GM23338 (cell line): ENCODE measurements at places on chromosomes 2 and 18.
A peak's percentile ranks its signal among the peaks of the same experiment; 100 is the strongest.

DNA sequence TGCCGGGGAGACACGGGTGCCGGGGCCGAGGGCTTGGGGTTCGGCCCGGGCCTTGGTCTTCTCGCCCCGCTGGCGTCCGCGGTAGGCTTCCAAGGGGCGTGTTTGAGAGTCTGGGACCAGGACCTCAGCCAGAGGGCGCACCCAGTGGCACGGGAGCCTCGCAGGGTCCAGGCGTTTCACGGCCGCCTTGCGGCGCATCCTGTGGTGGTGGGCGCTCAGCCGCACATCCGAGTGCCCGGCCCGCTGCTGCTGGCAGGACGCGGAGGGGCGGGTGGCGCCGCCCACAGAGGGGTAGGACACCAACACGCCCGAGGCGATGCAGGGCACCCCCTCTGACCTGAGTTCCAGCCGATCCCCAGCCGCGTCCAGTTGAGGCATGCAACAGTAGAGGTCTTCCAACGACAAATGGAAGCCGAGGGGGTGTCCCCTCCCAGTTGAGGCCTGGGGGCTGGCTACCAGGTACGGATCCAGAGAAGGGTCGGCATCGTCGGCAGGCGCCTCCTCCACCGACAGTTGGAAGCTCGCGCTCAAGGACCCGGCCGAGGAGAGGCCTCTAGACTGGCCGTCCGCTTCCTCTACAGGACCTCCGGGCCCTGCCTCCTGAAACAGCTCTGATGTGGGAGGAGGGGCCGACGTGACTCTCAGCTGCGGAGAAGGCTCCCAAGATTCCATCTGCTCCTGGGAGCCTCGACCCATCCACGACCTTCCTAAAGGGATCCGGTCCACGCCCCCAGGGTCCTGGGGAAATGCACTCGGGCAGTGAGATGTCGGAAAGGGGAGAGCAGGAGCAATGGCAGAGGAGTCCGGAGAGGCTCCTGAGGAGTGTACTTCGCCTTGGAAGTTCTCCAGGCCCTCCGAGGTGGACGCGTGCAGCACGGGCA, 6.3 kb downstream of the C2orf81 start:
- DNase-seq = peak; percentile 81

DNA sequence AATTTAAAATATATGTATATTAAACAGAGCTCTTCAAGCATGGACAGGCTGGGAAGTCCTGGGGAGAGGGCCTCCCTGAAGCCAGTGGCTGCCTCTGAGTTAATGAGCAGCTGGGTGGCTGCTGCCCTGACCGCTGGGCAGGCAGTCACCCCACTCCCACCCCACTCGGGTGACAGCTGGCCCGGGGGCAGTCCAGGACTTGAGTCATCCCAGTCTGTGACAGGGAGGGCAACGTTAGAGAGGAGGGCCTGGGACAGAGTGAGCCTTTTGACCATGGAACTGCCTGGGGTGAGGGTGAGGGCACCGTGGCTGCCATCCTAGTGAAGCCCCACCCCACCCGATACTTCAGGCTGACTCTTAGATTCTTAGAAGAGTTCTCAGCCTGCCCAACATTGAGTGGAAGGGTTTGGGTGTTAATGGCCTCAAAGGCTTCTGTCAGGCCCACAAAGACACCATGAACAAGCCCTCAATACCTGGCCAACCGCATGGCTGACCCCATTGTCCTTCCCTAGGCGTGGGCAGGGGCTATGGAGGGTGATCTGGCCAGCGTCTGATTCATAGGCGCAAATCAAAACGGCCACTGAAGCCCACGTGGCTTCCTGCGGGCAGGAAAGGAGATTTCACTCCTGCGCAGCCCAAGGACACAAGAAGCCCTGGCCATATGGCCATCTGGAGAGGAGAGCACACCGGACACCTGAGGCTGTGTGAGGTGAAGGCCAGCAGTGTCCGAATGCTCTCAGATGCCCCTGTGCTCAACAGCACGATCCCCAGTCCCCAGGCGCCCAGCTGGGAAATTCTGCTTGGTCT, 47.5 kb downstream of the MRPS5 start:
- DNase-seq = no peak

DNA sequence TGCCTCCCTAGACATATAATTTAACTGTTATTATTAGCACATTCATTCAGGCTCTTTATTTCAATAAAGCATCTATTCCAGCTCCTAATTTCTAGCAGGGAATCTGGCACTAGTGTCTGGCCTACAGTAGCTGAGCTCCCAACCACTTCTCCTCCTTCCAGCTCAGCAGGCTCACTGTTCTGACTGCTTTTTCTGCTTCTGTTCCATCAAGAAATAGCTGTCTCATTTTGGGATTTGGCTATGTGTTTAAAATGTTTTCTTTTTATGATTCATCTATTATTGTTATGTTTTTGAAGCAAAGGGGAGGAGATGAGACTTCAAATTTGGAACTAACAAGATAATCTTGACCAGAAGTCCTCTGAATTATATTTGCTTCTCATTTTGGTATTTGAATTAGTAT, 172.7 kb upstream of the SMAD7 start:
- no peak for DNase-seq

GRCh38 chr2:96485751-96486651, 19.2 kb downstream of the NEURL3 start:
- peak; percentile 64 for DNase-seq

DNA sequence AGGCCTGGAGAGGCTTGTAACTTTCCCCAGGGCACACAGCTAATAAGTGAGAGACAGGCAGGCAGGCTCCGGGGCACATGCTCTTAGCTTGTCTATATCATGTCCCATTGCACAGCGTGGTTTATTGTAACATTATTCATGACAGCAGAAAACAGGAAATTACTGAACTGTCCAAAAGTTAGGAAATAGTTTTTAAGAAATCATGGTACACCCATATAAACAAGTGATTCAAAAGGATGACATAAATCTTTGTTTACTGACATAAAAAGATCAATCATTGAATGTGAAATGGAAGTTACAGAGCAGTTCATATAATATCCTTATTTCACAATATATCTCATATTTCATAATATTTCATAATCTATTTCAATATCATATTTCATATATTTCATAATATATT, 34.3 kb upstream of the TXNDC2 start:
- no peak for DNase-seq

GRCh38 chr2:232315049-232315922, 63.3 kb upstream of the ALPP start:
- peak; percentile 19 for DNase-seq

DNA sequence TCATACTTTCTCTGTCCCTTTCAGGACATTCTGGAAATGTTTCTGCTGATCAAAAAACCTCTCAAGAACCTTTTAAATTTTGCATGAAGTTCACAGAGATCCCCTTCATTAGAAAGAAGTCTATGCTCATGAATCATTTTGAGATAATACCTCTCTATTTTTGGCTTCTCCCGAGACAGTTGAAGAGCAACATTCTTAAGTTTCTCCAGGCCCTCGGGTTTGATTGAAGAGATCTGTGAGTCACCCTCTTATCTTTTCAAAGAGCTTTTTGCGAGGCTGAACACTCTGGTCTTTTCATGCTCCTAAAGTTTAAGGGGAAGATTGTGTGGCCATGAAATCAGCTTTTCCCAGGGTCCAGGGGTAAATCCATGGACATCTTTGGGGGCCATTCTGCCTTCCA, 354.2 kb downstream of the FBXO15 start:
- DNase-seq = no peak

DNA sequence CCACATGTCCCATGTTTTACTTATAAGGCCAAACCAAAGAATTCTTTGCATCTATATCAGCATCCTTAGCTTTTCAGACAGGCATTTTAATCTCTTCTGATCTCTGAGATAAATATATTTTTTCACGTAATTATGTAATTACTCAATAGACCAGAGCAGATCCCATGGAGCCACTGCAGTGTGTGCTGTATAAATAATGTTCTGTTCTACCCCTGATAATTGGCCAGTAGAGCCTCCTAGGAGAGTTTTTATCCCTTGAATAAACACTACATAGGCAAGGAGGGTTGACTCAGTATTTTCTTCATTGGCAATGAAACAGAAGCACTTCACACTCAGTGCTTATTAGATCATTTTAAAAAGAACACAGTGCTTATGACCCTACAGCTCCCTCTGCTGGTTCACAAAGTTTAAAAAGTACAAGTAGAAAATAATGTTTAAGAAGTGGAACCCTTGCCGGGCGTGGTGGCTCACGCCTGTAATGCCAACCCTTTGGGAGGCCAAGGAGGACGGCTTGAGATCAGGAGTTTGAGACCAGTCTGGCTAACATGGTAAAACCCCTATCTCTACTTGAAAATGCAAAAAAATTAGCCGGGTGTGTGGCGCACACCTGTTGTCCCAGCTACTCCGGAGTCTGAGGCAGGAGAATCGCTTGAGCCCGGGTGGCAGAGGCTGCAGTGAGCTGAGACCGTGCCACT, 91.9 kb downstream of the PPP1R1C start:
- DNase-seq = peak; percentile 83

- DNase-seq = no peak
Observed at GRCh38 chr18:36638224-36638623, 190.6 kb downstream of the TPGS2 start.

GRCh38 chr2:225207043-225207442, 164.8 kb upstream of the DOCK10 start:
- no peak for DNase-seq

GRCh38 chr2:19319064-19319463, 39.4 kb downstream of the OSR1 start:
- no peak for DNase-seq

- DNase-seq = no peak
Observed at GRCh38 chr2:100900156-100900795, 80.3 kb downstream of the NPAS2 start.

GRCh38 chr2:205972113-205972512, 113.9 kb downstream of the INO80D start:
- DNase-seq = no peak

DNA sequence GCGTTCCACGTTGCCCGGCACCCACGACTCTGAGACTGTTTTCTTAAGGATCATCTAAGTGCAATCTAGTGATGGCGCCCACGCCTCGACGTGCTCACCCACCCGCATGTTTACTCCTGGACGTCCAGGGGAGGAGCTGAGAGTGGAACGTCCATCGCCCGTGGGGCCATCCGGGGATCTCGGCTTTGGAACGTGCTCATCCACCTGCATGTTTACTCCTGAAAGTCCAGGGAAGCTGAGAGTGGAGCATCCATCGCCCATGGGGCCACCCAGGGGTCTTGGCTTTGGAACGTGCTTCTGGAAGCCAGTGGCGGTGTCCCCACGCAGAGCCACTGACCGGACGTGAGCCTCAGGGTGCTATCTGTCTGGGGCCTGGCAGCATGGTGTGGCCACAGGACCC, 45.6 kb upstream of the SALL3 start:
- DNase-seq = no peak

DNA sequence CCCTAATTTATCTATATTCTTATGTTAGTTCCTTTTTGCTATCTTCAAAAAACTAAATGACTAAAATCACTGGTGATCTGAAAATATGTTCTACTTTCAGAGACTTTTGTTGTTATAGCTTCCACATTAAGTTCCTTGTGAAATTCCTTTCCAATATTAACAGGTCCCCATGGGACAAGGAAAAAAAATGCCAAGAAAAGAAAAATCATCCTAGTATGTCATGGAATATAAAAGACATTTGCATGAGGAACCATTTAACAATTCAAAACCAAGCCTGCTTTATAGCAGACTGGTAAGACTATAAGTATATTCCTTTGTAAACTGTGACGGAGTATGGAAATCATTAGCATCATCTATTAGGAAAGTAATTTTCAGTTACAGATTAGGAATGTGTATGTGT, 48.1 kb downstream of the COBLL1 start:
- no peak for DNase-seq

GRCh38 chr2:40363231-40363630, 88.7 kb downstream of the SLC8A1 start:
- DNase-seq = no peak

- no peak for DNase-seq
Observed at GRCh38 chr2:118667348-118667747, 180.1 kb downstream of the EN1 start.

GRCh38 chr2:235472443-235472842, 21.4 kb upstream of the AGAP1 start:
- DNase-seq = no peak

DNA sequence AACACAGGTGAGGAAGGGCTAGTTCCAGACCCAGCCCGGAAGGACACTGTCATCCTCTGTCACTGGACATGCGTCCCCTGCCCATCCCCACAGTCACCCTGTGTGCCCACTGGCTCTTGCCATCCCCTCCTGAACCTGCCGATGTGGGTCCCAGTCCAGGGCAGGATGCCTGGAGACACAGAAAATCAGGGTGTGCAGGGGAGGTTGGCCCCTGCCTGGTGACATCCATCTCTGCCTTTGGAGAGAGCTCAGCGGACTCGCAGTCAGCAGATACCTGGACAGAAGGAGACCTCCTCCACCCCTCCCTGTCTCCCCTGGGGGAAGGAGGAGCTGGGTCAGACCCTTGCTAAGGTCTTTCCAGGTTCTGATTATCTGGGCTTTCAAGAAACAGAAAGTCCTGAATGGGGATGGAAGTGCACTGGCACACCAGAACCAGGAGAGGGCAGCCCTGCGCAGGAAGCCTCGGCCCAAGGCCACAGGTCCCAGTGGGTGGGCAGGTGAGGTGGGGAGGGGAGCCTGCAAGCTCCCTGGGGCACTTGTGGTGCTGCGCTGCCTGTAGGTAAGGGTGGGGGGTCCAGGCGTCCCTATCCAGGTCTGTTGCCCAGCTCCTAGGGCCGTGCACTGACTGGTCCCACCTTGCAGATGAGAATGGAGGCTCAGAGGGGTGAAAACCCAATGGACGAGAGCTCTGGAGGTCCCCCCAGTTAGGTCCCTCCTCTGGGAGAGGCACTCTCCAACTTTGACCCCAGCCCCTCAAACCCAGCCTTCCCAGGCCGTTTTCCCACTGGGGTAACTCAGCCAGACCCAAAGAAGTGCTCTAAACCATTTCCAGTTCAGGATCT, 9.7 kb upstream of the OTOS start:
- peak; percentile 83 for DNase-seq

GRCh38 chr2:5756272-5756671, 64.1 kb downstream of the SOX11 start:
- no peak for DNase-seq

GRCh38 chr2:161077367-161078210, 82.6 kb upstream of the TANK start:
- DNase-seq = no peak

- no peak for DNase-seq
Observed at GRCh38 chr2:173101687-173102086, 26.0 kb downstream of the MAP3K20 start.

DNA sequence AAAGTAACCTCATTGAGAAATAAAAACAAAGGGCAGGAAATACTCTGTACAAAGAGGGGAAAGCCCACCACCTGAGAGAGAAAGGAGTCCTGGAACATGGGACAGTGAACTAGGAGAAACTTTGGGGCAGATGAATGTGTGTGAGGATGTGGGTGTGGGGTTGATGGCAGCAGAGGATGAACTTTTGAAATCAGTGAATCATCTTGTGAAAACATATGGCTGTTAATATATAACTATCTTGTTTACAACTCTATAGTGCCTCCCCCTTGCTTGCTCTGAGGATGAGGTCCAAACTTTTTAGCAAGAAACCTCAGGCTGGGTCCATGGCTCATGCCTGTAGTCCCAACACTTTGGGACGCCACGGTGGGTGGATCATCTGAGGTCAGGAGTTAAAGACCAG, 171.8 kb upstream of the LHCGR start:
- no peak for DNase-seq

GRCh38 chr2:136207030-136207623, 89.2 kb upstream of the CXCR4 start:
- DNase-seq = no peak
